ENCODE measurements at places on chromosomes 4 and X. TPM values are rescaled to one million over a fixed set of nuclear protein-coding genes. Genes with fewer than 3 reads are reported as not detected.

Gene AMBN
- total RNA-seq, result 0.13 TPM

Gene CABS1
- not detected for total RNA-seq

Gene RAB33B
- total RNA-seq, result 4.2 TPM

Gene SHROOM3
- total RNA-seq, result 0.88 TPM

Gene PAGE5
- 18.9 TPM for total RNA-seq

Gene SMIM10
- 0.26 TPM for total RNA-seq

Gene TMEM31
- not detected for total RNA-seq

Gene CDX4
- not detected for total RNA-seq

Gene KLF3
- total RNA-seq, result 9.5 TPM

Gene FAM53A
- 2.1 TPM for total RNA-seq

Gene PLP1
- total RNA-seq, result 543 TPM

Gene WNK3
- 8.6 TPM for total RNA-seq

Gene FAM47E
- 0.16 TPM for total RNA-seq

Gene SPIN4
- 2.0 TPM for total RNA-seq

Gene NAT8L
- total RNA-seq, result 3.8 TPM

Gene GAGE12F
- 0.66 TPM for total RNA-seq

Gene BEND4
- total RNA-seq, result not detected

Gene PACRGL
- total RNA-seq, result 34.0 TPM

Gene TKTL2
- total RNA-seq, result not detected

Gene GK2
- not detected for total RNA-seq

Gene PDCL2
- total RNA-seq, result not detected

Gene TEC
- 2.9 TPM for total RNA-seq
